Right renal cortex interstitium (tissue), 3 donors: ENCODE measurements at places on chromosomes 3 and 15. TPM values are rescaled to one million over a fixed set of nuclear protein-coding genes. Genes with fewer than 3 reads are reported as not detected.

Gene U2SURP
- 160 TPM for polyA plus RNA-seq

Gene CDAN1
- polyA plus RNA-seq, result 14.5 TPM

Gene SKOR1
- polyA plus RNA-seq, result 0.16 TPM

Gene BRPF1
- 18.2 TPM for polyA plus RNA-seq

Gene KLF15
- 10.8 TPM for polyA plus RNA-seq

Gene GP5
- polyA plus RNA-seq, result 0.85 TPM

GRCh38 chr3:134359121-134360010 lies 14.9 kb downstream of the AMOTL2 start:
- DNase-seq, result no peak

DNA sequence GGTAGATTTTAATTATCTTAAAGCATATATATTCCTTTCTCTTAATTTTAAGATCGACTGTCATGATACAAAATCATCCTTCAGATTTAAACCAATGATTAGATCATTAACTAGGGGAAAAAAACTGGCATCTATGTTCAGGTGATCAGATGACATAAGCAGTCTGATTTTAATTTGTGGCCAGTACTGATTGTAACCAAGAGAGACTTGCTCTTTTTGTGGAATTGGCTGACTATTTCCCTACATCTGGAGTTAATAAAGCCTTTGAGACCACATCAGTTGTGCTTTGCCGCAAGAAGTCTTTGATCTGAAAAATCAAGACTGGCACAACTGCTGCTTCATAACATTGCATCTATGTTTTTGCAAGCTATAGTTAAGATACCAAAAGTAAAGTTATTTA lies 148.4 kb upstream of the CGNL1 start:
- no peak for DNase-seq

- DNase-seq, result no peak
These were observed 56.1 kb upstream of the PIAS1 start for GRCh38 chr15:67997996-67998395.

- DNase-seq, result no peak
These were observed 144.8 kb downstream of the XXYLT1 start for GRCh38 chr3:195126056-195126605.

DNA sequence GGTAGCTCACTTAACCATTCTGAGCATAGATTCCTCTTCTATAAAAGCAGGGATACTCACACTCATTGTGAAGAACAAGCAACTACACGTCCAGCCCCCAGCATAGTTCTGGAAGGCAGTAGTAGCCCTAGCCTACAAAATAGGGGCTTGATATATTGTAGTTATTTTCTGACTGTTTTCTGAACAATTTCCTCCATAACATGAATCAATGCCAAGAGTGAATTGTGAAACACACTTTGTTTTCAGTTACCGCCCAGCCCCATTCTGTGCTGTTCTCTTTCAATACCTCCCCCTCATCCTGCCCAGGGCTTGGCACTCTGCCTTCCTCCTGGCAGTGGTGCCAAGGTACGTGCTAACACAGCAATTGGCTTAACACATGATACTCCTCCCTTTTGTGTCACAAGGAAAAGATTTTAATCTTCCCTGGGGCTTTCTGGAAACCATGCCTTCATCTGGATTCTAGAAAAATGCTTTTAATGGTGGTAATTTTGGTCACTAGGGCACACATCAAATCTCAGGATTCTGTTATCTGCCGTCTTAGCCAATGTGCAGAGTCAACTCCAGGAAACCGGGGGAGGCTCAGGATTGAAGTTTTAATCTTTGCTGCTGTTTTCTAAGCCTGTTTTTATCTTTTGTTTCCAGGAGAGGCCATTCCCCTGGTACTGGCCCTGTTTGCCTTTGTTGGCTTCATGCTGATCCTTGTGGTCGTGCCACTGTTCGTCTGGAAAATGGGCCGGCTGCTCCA lies 37.2 kb downstream of the IL20RB start:
- DNase-seq, result no peak

GRCh38 chr3:41190509-41191284 lies 8.6 kb upstream of the CTNNB1 start:
- DNase-seq, result no peak

GRCh38 chr3:141051443-141052200 lies 475 bp downstream of the SPSB4 start:
- DNase-seq, result no peak

GRCh38 chr15:77597804-77598453 lies 34.8 kb downstream of the LINGO1 start:
- DNase-seq, result no peak

DNA sequence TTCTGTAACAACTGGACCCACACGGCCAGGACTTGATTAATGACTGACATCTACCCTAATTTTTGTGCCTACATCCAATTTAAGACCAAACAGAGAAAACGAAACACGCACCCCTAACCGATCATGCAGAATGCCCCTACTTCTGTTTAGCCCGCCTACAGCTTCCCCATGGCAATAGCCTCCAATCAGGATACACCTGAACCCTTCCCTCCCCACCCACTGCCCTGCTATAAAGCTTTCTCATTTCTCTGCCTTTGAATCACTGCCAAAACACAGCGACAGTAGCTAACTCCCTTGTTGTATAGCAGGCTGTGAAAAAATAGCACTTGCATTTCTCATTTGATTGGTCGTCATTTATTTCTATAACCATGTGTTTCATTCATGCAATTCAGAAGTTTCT lies 45.2 kb upstream of the DPPA4 start:
- no peak for DNase-seq

- no peak for DNase-seq
These were observed 31.1 kb upstream of the HHATL start for GRCh38 chr3:42733501-42734262.

- no peak for DNase-seq
These were observed 458.5 kb downstream of the AGBL1 start for GRCh38 chr15:86538141-86538540.

DNA sequence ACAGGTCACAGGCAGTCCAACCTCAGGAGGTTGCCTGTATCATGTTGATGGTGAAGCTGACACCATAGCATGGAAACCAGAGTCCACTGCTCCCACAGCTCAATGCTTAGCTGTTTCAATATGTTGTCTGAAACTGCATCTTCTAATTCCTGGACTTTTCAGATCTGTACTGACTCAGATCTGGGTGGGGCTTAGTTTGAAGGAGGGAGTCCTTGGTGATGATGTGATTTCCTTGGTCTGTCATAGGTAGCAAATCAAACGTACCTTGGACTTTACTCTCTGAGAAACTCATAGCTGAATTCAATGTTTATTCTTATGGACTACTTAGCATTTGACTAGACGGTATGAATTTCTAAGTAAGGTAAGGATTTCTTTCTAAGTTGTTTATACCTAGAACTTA lies at the start of gene HHLA2:
Gene HHLA2 (plus strand): TSS at position 310 of the 400 bp plus-strand sequence. CDS start 55,266 bp downstream, outside the sequence.
- DNase-seq, result no peak

DNA sequence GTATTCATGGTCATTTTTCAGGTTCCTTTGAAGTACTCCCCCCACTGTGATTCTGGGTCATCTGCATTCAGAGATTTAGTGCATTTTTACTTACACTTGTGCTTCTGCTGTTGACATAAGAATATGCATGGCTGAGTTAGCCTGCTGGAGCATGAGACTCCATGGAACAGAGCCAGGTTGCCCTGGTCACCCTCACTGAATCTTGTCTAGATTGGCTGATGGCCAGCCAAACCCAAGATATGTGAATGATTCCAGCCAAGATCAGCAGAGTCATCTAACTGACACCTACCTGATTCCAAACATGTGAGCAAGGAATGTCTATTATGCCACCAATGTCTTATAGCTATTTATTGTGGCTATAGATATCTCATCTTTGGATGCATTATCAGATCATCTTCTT lies 25.1 kb downstream of the DTWD1 start:
- no peak for DNase-seq

DNA sequence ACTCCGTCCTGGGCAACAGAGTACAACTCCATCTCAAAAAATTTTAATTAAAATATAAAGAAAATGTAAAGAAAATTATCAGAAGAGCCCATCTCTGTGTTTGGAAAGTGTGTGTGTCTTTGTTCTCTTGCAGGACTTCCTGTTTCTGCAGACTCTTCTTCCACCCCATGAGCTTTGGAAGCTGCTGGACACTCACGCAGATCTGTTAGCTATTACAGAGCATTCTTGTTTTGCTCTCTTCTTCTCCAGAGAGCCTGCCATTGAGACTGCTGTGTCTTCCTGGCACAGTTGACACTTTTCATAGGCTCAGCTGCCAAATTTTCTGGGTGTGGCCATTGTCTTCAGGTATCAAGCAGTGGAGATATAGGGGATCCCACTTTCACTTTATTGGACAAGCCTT lies 6.0 kb upstream of the CCR8 start:
- DNase-seq, result no peak

- DNase-seq, result no peak
These were observed 69.5 kb upstream of the GUCA1C start for GRCh38 chr3:109023167-109023566.

DNA sequence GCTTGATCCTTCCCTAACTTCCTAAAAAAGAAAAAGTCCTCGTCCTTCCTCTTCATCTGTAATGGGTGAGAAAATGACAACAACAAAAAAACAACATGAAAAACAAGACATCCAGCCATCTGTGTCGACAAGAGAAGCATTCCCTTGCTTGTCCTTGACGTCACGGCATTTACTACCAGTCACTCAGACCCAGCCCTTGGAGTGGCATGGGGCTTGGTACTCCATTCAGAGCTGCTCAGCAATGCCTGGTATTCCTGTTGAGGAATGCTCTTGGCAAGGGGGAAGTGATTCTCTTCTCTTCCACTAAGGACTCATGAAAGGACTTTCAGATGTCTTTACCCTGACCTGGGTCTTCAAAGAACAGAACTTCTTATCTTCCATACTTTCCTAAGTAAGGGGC lies 339.7 kb upstream of the RASGRP1 start:
- DNase-seq, result no peak
